ENCODE measurements at places on chromosomes 12 and 14.

- no peak for DNase-seq
These were observed 98.0 kb downstream of the SAMD4A start for GRCh38 chr14:54664961-54665360.

GRCh38 chr12:104133321-104133720 is 4.7 kb downstream of the NFYB start:
- DNase-seq, result no peak

- peak; percentile 16 for DNase-seq
These were observed 185.9 kb downstream of the PPFIA2 start for GRCh38 chr12:81573228-81573627.

DNA sequence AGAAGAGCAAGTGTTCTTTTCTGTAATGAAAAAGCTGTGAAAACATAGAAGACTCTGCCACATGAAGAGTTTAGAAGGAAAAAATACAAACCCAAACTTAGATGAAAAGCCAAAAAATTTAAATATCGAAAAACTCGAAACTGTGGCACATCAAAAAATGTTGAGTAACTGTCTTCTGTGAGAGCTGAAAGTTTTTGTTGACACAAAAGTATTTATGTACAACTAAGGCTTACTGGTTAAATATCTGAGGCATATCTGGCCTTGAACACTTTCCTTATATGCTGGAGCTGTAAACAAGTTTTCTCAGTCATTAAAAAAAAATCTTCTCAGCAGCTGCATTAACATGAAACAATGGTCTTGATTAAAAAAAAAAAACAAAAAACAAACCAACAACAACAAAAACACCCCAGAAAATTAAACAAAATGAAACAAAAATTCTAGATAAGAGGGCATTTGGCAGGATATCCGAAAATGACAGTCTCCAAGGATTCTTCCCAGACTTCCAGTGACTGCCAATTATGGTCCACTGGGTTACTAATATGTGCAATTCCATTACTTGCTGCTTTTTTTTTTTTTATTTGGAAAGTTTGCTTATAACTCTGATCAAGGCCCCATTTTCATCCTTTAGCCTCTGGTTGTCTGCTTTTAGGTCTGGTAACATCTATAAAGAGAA is 84.7 kb upstream of the PAWR start:
- DNase-seq, result no peak

GRCh38 chr14:49673586-49673985 is 14.4 kb downstream of the POLE2 start:
- no peak for DNase-seq

- DNase-seq, result no peak
These were observed 1482.5 kb upstream of the TMEM132C start for GRCh38 chr12:126784328-126784921.

DNA sequence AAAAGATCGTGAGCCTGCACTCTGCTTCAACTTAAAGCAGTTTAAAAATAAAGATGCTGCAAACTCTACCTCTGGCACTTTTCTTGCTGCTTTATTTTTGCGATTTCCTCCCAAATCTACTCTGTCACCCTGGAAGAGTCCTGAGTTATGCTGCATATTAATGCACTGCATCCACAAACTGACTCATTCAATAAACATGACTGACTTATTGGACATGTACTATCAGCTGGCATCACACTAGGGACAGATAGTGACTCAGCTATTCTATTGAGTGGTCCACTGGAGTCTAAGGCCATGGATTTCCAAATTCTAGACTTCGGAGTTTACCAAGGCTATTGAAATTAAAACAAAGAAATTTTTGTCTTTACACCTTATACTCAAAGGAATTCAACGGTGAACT is 90.7 kb upstream of the PTPRR start:
- DNase-seq, result no peak

DNA sequence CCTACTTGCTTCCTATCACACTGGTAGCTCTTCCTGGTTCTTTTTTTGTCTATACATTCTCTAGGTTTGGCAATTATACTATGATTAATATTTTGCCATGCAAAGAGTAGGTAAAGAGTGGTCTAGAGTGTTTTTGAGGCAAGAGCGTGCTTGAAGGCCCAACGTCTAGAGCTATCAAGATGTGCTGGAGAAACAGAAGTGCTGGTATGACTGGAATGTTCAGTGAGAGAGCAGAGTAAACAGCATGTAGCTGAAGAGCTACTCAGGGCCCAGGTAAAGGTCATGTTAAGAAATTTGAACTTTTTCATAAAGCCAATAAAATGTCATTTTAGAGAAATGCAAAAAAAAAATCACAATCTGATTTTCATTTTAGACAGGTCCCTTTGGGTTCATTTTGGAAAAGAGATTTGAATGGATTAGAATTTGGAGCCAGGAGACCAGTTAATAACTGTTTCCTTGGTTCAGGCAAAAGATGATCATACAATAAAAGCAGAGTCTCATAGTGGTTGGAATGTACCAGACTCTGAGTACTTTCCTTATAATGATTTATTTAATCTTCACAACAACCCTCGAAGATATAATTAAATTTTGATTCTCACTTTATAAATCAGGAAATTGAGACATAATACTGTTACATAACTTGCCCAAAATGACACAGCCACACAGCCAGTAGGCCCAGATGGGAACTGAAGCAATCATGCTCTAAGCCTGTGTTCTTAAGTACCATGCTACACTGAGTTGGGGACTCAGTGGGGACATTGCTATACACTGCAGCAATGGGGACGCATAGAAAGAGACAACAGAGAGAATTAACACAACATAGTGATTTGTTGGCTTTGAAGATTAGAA is 350.1 kb downstream of the NELL2 start:
- DNase-seq, result no peak

GRCh38 chr12:55712700-55713415 is 3.0 kb upstream of the BLOC1S1 start:
- DNase-seq, result no peak

DNA sequence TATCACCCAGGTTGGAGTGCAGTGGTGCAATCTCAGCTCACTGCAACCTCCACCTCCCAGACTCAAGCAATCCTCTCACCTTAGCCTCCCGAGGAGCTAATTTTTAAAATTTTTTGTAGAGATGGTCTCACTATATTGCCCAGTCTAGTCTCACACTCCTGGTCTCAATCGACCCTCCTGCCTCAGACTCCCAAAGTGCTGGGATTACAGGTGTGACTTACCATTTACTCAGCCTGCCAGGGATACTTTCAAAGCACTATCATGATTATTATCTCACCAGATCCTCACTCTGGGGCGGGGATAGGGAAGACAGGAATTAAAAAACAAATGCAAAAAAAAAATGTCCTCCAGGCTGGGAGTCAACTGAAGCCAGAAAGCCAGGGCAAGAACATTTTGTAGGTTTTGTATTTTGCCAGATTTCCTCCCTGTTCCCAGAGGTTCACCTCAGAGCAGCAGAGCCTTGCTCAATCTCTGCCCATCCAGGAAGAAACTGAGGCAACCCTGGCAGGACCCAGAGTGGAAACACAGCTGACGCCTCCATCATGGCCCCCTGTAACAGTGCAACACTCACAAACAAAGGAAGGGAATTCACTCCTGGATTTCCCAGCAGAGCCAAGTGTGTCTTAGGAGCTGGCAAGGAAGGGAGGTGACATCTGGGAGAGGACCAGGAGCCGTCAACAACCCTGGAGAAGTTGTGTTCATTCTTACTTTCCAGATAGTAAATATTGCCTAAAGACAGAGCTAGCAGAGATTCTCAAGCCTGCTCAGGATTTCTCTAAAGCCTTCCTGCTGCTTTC is 73.9 kb downstream of the IRF2BPL start:
- DNase-seq, result no peak

DNA sequence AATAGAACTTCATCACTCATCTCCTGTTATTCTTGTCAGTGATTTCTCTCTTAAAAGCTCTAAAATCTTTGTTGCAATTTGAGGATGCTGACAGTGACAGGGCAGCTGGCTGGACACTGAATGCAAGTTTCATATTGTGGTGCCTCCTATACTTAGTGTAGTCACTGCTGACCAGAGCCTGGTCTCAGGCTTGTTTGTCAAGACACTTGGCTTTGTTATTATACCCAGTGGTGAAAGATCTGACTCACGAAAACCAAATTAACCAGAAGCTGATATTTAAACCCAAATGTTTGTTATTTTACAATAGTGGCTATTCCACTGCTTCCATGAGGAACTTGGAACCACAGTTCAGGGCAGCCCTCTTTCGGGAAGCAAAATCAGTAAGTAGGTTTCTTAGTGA is 42.8 kb downstream of the RPGRIP1 start:
- DNase-seq, result no peak

GRCh38 chr12:113000433-113000832 is 22.1 kb downstream of the OAS2 start:
- DNase-seq, result no peak

DNA sequence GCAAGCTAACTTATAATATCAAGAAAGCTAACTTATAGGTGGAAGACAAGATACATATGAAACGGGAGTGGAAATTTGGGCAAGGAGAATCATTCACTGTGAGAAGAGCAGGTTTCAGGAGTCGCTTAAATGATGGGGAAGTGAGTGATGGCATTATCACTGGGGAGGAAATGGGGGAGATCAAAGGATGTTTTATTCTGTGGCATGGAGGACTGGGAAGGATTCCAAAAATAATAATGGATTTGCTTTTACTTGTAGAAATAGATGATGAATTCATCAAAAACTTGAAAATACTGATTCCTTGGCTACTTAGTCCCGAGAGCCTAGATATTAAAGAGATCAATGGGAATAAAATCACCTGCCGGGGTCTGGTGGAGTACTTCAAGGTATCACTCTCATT is 47.8 kb downstream of the SAV1 start:
- no peak for DNase-seq

- no peak for DNase-seq
These were observed 27.5 kb upstream of the OAS1 start for GRCh38 chr12:112879191-112879705.

- DNase-seq, result no peak
These were observed 25.5 kb downstream of the LRTM2 start for GRCh38 chr12:1845886-1846285.

DNA sequence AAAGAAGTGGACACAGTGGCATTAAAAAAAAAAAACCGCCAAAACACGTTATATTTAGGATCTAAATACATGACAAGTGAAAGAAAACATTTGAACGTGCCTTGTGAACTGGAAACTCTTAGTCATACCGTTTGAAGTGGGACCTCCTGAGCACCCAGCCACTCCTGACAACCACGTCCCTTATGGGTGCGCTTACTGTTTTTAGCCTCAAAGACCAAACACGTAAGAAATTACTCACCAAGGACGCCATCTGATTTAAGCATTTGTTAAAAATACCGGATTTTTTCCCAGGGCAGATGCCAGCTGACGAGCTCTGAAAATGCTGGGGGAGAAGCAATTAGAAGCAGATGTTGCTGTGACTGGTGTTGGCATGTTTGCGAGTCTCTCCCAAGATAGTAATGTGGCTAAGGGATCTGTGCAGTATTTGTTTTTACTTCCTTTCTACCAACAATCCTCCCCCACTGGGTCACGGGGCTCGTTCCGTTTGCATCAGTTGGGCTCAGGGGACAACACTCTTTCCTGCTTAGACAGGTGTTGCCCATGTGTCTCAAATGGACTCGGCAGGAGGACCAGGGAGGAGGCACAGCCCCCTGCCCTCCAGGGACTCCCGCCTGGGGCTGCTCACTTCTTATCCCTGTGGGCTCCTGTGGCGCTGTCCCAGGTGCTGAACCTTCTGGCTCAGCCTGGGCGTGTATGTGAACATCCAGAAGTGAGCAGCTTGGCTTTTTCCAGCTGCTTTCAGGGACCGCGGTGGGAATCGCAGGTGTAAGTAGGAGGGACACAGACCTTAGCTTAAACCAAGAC is 101.0 kb downstream of the BEGAIN start:
- DNase-seq, result no peak

GRCh38 chr14:56040121-56040520 is 78.1 kb upstream of the PELI2 start:
- no peak for DNase-seq

GRCh38 chr12:4579305-4580102 is 17.5 kb downstream of the DYRK4 start:
- peak; percentile 43 for DNase-seq

DNA sequence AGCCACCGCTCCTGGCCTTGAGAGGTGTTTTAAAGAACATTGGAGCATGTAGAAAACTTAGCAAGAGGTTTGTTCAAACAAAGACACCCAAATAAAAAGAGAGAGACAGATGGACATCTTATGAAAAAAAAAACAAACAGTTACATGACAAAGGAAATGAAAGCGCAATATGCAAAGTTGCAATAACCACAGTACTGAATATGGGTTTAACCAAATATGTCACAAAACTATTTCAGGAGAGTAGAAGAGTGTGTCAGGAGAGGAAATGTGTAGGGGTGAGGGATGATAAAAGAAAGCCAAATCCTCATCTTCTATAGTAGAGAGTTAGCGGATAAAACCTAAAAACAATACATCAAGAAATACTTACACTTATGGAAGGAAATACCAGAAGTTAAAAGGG is 98.4 kb downstream of the GTF2A1 start:
- no peak for DNase-seq

GRCh38 chr14:95174184-95174792 is 17.0 kb upstream of the DICER1 start:
- no peak for DNase-seq

- peak; percentile 73 for DNase-seq
These were observed 59.5 kb upstream of the IGF1 start for GRCh38 chr12:102539651-102540553.

GRCh38 chr14:56152221-56152620 is 34.0 kb downstream of the PELI2 start:
- DNase-seq, result no peak

GRCh38 chr14:104550861-104551728 is 28.5 kb upstream of the C14orf180 start:
- no peak for DNase-seq

DNA sequence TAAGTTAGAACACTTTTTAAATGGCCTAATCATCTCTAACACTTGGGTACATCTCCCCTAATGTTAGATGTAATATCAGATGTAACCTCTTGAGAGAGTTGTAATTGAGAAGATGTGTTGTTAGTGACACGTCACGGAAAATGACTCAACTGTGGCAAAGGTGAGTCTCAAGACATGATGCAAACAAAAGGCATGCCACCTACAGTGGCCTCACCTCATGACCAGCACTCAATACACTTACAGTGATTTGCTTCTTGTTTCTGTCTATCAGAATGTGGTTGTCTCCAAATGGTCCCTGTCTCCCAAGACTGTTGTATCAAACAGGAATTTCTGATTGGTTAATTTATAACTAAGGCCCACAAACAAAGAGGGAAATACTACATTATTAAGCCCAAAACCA is 91.2 kb downstream of the SLC25A21 start:
- DNase-seq, result peak; percentile 22

- DNase-seq, result no peak
These were observed 125.3 kb downstream of the IPO8 start for GRCh38 chr12:30570211-30570890.
